ENCODE measurements at places on chromosomes 4 and X.

GRCh38 chrX:119638725-119639471 lies 32.7 kb upstream of the NKRF start:
- H3K4me1 ChIP-seq = no peaks in the 10 kb centered on the region
- peak; percentile 6 for DNase-seq
- H3K27me3 ChIP-seq = no peaks in the 10 kb centered on the region

- no peak overlapping the region for H3K4me3 ChIP-seq
- no peaks in the 10 kb centered on the region for H3K36me3 ChIP-seq
- no peak overlapping the region for H3K27ac ChIP-seq
- H3K4me1 ChIP-seq = no peaks in the 10 kb centered on the region
Measured at GRCh38 chr4:85910985-85911384, 436.0 kb downstream of the ARHGAP24 start.

DNA sequence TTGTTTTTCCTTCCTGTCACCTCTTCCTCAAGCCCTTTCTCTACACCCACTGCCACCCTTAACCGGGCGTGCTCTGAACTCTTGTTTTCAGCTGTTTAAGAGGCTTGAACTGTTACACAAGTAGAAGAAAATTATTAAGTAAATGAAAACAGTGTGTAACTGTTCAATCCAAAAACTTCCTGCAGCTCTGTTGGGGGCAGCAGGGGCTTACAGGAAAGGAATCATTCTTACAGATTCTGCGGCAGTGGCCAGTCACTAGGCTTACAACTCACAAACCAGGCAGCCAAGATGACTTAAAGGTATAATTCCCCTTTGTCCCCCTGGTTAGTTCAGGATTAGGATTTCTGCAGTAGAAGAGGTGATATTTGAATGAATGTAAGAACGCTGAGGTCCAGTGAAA lies 70.2 kb upstream of the ETNPPL start:
- H3K4me3 ChIP-seq = no peak overlapping the region
- no peak overlapping the region for H3K27ac ChIP-seq
- DNase-seq = peak; percentile 68
- H3K4me1 ChIP-seq = peaks cover 2% of the 10 kb centered on the region
- H3K36me3 ChIP-seq = no peaks in the 10 kb centered on the region

- no peak overlapping the region for H3K4me3 ChIP-seq
- no peaks in the 10 kb centered on the region for H3K27me3 ChIP-seq
- H3K27ac ChIP-seq = no peak overlapping the region
- no peak for DNase-seq
Measured at GRCh38 chr4:87152310-87153041, 67.9 kb downstream of the KLHL8 start.

- no peak overlapping the region for H3K27ac ChIP-seq
- no peaks in the 10 kb centered on the region for H3K4me1 ChIP-seq
- no peaks in the 10 kb centered on the region for H3K27me3 ChIP-seq
- no peaks in the 10 kb centered on the region for H3K36me3 ChIP-seq
Measured at GRCh38 chr4:172631832-172632231, 536.8 kb upstream of the GALNT7 start.

Data from IMR-90 (cell line).